GM23248 (cell line): ENCODE measurements at places on chromosomes 16 and 17. TPM values are rescaled to one million over a fixed set of nuclear protein-coding genes. Genes with fewer than 3 reads are reported as not detected.
A peak's percentile ranks its signal among the peaks of the same experiment; 100 is the strongest.

GRCh38 chr16:11025120-11025531 is 80.8 kb downstream of the CLEC16A start:
- no peak for DNase-seq

- peak; percentile 74 for DNase-seq
Measured at GRCh38 chr17:77581480-77581879, 377.0 kb upstream of the TNRC6C start.

The DHRS13 gene
- polyA plus RNA-seq, result 2.6 and 3.2 TPM in 2 replicates

DNA sequence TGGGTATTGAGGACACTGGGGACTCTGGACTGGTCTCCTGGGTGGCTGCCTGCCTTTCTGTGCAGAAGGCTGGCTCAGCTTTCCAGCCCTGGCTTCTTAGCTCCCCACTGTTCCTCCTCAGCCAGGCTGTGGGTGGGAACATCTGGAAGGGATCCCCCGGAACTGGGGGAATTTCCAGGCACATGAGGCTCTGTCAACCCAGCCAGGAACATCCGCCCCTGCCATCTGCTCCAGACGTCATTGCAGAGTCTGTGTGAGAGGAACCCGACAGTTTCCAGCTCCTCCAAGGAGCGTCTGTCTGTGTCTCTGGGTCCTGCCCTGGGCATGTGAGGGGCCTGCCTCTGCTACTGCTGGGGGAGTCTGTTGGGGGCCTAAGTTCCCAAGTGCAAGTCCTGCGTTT is 36.2 kb upstream of the CRHR1 start:
- DNase-seq, result no peak

The KRT15 gene
- 2.3 and 2.7 TPM in 2 replicates for polyA plus RNA-seq

The GCSH gene
- polyA plus RNA-seq, result 55.1 and 57.0 TPM in 2 replicates

GRCh38 chr17:71572343-71572742 is 548.5 kb upstream of the SOX9 start:
- DNase-seq, result no peak

The AIPL1 gene
- not detected in 2 replicates for polyA plus RNA-seq

The EPX gene
- not detected in 2 replicates for polyA plus RNA-seq

DNA sequence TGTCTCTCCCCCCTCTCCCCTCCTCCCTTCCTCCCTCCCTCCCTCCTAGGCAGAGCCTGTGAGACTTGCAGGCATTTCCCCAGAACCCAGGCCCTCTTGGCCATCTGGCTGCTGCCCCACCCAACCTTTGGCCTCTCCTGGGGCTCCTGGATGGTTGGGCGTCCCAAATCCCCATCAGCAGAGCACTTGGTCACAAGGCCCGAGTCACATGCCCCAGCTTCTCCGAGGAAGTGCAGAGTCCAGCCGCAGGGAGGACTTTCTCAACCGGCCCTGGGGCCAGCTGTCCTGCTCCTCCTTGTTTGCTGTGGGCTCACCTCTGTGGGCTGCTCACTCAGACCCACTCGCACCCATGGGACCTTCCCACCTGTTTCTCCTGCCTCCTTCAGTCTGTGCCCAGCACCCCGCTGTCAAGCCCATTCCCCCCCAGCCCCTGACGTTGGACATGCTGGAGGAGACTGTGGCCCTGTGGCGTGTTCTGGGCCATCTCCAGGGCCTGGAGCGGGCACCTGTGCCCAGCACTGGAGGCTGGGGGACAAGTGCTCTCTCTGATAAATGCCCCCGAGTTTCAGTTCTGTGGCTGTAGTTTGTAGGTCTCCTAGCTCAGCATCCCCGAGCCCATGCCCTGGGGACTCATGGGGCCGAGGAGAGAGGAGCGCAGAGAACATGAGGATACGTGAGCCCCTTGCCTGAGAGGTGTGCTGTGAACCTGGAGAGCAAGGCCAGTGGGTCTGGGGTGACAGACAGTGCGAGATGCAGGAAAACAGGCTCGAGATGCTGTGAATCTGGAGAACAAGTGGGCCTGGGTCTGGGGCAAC is 42.3 kb upstream of the ZNF750 start:
- no peak for DNase-seq

The TMEM114 gene
- polyA plus RNA-seq, result not detected in 2 replicates

The PTGES3L gene
- polyA plus RNA-seq, result 0.62 and 0.90 TPM in 2 replicates

DNA sequence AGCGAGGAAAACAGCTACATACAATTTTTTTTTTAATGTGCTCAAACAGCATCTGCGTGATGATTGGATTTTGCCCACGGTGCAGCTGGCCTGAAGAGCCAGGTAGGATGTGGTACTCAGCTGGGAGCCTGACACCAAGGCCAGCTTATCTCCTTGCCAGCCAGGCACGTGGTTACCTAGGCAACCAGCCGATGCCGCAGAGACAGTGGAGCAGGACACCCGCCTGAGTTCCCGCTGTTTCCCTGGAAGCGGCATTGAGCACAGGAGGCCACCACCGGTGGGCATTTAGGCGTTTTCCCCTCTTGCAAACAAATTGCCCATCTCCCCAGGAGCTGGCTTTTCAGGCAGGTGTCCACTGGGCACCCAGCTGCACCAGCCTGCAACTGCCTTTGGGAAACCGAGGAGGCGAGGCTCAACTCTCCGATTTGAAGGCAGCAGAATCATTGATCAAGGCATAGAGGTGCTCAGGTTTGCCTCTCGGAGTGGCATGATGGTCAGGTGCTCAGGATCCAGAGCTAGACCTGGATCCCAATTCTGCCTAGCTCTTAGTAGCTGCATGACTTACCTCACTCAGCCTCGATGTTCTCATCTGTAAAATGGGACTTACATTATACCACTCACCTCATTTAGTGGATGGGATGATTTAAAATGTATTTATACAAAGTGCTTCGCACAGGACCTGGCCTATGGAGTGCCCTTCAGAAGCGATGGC is 137.5 kb upstream of the PLCG2 start:
- no peak for DNase-seq

GRCh38 chr16:88656291-88656980 is 5.6 kb upstream of the CYBA start:
- DNase-seq, result no peak

- DNase-seq, result no peak
Measured at GRCh38 chr16:55503726-55504550, 4.9 kb upstream of the LPCAT2 start.

The IL21R gene
- 0.90 and 1.2 TPM in 2 replicates for polyA plus RNA-seq

The SEZ6 gene
- not detected in 2 replicates for polyA plus RNA-seq

The OTOA gene
- polyA plus RNA-seq, result not detected in 2 replicates

- peak; percentile 51 for DNase-seq
Measured at GRCh38 chr17:42521666-42522262, 14.3 kb upstream of the NAGLU start.

DNA sequence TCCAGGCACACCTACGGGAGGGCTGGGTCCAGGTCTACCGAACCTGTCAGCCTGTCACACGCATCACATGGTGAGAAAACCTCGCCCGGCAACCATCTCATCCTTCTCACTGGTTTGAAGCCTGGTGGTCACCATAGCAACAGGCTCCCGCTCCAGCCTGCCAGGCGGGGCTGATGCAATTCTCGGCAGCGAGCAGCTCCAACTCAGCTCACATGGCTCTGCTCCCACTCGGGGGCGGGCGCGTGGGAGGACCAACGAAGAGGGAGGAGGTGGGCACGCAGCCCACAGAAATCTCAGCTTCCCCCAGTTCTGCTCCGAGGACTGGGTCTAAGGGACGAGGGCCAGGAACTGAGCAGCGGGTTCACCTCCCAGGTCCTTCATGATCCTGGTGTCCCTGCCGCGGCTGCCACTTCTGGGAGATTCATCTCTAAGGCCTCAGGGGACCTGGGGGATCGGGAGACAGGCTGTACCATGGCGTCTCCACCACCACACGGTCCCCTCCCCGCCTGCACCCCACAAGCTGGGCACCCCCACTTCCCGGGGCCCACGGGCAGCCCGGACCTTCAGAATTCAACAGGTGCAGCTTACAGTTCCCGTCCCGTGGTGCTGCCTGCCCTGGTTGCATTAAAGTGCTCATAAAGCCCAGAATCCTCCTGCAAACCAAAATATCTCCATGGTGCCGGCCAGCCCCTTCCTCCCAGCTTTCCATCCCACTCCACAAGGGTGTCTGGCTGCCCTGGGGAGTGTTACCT is 25.8 kb downstream of the ABR start:
- DNase-seq, result peak; percentile 90

DNA sequence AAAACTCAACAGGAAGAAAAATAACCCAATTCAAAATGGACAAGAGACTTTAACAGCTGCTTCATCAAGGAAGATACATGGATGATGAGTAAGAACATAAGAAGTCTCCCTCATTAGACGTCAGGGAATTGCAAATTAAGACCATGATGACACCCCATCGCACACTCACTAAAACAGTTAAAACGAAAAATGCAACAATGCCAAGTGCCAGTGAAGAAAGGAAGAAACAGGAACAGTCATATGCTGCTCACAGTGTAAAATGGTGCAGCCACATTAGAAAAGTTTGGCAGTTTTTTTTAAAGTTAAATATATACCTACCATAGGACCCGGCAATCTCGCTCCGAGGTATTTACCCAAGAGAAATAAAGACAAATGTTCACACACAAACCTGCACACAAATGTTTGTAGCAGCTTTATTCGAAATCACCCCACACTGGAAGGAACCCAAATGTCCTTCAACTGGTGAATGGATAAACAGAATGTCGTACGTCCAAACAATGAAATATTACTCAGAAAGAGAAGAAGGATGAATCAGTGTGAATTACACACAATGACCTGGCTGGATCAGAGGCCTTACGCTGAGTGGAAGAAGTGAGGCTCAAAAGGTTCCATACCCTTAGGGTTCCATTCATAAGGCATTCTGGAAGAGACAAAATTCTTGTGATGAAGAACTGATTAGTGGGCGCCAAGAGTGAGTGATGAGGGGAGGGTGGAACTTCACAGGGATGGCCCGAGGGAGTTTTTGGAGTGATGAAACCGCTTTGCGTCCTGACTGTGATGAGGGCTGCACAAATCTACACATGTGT is 110.3 kb downstream of the C16orf95 start:
- DNase-seq, result peak; percentile 93

DNA sequence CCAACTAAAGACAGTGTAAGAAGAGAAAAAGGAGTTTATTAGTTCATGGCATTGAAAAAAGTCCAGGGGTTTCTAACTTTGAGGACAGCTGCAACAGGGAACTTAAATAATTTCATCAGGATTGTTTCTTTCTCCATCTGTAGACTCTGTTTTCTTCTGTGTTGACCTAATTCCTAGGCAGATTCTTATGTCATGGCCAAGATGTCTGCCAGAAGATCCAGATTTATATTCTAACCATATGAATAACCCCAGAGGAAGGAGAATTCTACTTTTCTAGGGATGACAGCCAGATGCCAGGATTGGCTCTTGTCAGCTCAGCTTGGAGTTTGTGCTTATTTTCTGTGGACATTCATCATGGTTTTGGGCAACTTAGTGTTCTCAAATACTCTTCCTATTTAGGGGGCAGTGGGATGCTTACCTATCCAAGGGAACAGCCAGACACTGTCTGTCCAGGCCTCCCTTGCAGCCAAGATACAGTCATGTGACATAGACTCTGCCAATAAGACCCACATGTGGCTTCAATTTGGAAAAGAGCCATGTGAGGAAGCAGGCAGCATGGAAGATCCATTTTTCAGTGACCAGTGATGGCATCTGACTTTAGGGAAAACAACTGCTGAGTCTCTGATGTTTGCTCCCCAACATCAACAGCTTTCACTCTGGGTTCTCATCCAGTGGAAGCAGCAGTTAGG is 18.2 kb downstream of the PCTP start:
- peak; percentile 64 for DNase-seq

The ITGB3 gene
- 3.4 and 3.5 TPM in 2 replicates for polyA plus RNA-seq

DNA sequence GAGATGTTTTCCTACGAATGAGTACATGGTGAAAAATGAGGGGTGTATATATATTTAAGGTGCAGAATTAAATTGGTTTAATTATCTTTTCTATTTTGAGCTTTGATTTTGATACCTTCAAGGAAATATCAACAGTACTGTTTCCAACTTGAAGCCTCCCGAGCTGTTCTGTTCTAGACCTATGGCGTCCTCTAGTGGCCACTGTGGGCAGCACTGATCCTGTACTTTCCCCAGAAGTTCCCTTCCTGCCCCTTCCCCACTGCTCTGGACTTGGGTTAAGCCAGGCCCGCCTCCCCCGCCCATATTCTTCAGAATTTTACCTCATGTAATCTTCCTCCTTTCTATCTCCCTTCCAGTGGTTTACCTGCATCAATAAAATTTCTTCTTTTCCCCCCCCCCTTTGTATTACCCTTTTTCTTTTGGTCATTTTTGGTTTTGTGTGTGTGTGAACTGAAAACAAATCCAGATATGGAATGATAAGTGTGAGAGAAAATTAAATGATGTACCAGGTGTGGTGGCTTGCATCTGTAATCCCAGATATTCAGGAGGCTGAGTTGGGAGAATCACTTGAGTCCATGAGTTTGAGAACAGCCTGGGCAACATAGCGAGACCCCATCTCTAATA is 1643.5 kb downstream of the TP53TG3F start:
- peak; percentile 0 for DNase-seq

DNA sequence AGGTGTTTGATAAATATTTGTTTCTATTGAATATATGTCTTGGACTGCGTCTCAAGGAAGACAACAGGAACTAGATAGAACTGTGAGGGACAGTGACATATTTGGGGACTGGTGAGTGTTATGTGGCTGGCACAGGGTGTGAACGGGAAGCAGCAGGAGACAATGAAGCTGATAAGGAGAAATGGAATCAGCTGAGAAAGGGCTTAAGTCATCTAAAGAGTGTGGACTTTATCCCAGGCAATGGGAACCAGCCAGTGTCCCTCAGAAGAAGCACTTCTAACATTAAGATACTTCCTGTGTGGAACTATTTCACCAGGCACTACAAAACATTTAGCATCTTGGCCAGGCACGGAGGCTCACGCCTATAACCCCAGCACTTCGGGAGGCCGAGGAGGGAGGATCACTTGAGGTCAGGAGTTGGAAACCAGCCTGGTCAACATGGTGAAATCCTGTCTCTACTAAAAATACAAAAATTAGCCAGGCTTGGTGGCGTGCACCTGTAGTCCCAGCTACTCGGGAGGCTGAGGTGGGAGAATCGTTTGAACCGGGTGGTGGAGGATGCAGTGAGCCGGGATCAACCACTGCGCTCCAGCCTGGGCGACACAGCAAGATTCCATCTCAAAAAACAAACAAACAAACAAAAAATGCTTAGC is 41.2 kb downstream of the ARHGAP17 start:
- DNase-seq, result no peak

DNA sequence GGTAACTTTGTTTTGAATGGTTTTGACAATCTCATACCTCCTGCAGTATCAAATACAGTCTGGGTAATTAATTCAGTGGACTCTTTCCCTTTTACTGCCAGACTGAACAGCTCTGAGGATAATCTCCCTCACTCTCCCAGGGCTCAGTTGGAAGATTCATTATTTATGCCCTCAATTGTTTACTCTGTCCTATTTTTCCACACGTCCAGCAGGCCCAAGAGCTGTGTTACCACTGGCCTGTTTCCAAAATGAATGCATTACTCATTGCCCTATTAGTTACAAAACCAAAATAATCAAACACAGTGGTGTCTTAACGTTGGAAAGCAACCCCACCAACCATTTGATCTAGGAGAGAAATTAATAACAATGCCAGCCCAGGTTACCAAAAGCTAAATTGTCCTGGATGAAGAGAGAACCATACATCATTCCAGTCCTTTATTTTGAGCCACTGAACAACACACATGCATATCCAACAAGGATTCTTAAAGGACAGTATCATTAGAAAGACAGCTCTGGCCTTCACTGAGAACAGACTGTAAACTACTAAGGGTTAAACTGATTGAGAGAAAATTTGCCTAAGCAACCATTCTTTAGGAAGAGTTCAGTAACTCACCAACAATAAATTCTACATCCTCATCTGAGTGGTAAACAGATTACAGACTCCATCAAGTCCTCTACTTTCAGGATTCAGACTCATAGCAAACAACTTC is 34.5 kb downstream of the FAM222B start:
- peak; percentile 91 for DNase-seq

- peak; percentile 15 for DNase-seq
Measured at GRCh38 chr17:9018726-9019125, 2.6 kb upstream of the NTN1 start.
